ENCODE measurements at places on chromosomes 1 and 21.

GRCh38 chr1:20793236-20793635, 6.1 kb upstream of the HP1BP3 start:
- no peak for DNase-seq

GRCh38 chr1:40710581-40711315, 19.2 kb downstream of the NFYC start:
- no peak for DNase-seq

- peak; percentile 25 for DNase-seq
Measured at GRCh38 chr1:152347116-152347728, 12.6 kb downstream of the FLG2 start.

DNA sequence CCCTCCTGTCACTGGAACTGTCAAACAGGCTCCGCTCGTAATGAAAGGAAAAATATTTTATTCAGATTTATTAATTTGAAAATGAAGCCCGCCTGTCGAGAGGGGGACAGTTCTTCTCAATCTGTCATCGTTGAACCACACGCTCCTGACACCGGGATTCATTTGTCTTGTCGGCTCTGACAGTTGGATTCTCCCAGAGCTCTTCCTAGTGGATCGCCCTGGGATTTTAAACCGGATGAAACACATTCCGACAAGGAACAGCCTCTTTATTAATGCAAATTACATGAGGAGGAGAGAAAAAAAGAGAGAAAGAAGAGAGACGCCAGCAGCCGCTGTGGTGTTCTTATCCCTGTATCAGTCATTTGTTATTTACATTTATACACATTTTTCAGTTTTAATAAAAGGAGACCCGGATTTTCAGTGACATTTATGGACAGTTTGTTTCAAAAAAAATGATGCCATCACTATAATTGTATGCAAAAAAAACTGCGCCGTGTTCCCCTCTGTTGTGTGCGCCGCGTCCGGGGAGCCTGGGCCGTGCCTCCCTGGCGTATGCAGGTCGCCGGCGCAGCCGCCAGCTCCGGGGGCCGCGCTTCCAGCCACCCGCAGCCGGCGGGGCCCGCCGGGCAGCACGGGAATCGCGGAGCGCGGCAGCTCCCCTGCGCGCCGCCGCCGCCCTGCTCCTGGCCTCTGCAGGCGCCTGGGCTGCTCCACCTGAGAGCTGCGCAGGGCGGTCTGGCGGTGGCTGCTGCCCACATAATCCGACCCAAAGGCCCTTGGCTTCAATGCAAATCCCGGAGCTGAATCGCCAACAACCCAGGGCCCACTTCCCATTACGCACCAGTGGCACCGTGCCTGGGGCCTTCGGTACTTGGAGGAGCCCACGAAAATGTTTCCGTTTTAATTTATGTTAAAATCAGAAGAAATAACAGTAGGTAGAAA, 237.9 kb upstream of the PBX1 start:
- no peak for DNase-seq

GRCh38 chr1:116671912-116672311, 4.4 kb upstream of the IGSF3 start:
- DNase-seq, result no peak

- DNase-seq, result no peak
Measured at GRCh38 chr1:162026881-162027280, 3.2 kb upstream of the OLFML2B start.

- DNase-seq, result peak; percentile 38
Measured at GRCh38 chr1:27868932-27869718, 3.2 kb upstream of the THEMIS2 start.

DNA sequence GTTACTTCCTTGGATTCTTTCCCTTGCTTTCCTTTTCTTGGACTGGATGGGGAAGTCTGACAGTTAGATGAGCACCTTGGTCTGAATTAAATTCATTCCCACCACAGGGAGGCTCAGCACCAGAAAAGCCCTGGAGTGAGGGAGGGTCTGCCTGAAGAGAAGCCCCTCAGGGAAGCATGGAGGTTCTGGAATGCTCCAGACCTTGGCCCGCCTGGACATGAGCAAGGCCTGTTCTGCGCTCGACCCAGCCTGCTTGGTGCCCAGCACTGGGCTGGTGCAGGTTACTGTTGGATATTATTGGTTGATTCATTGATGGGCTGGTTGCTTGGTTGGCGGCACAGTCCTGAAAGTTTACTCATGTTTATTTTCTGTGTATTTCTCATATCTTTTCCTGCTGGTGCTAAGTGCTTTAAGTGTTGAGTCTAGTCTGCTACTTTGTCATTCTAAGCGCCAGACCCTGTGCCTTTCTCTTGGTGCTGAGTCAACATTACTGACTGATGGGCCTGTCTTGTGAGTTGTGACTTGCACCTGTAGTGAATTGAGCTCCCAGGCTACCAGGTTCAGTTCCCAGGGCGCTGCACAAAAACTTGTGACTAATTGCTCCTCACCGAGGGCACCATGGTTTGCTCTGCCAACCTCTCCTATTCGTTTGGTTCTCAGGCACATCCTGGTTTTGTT, 538.5 kb downstream of the KIF26B start:
- no peak for DNase-seq

Data from stimulated activated CD8-positive, alpha-beta memory T cell treated with anti-CD3 and anti-CD28 coated beads, Interleukin-15, amount 100 ng/mL, for 1 hour (primary cell).